ENCODE measurements at places on chromosomes 5 and 9.

GRCh38 chr9:101582553-101582952 lies 12.2 kb downstream of the PPP3R2 start:
- DNase-seq: no peak

- DNase-seq: no peak
These were observed 8.7 kb downstream of the RHOBTB3 start for GRCh38 chr5:95739857-95740256.

- no peak for DNase-seq
These were observed 111.1 kb upstream of the MVB12B start for GRCh38 chr9:126215486-126215885.

GRCh38 chr9:124125651-124125977 lies 114.0 kb downstream of the LHX2 start:
- DNase-seq: no peak

GRCh38 chr9:31153250-31153840 lies 1231.1 kb upstream of the ACO1 start:
- DNase-seq: no peak
